Inflammatory macrophage treated with lipopolysaccharide for 4 hours (primary cell): ENCODE measurements at places on chromosomes 5 and 9.

- no peak for DNase-seq
Observed at GRCh38 chr5:38871058-38871605, 25.3 kb downstream of the OSMR start.

GRCh38 chr5:180787711-180788431 is 14.7 kb downstream of the MGAT1 start:
- DNase-seq, result no peak

DNA sequence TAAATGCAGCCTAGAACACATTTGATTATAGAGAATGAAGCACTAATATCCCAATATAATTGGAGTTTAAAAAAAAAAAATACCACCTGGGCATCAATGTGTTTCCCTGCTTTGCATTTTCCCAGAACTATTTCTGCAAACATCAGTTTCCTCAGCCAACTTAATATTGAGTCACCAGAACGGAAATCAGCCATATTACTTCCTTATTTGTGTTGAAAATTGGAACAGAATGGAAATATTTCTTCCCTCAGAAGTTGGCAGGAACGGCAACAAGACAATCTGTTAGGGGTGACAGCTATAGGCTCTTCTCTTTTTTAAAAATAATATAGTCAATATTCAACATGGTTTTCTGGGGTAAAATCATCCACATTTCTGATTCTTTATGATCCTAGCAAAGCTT is 4.0 kb downstream of the MFAP3 start:
- peak; percentile 73 for DNase-seq

DNA sequence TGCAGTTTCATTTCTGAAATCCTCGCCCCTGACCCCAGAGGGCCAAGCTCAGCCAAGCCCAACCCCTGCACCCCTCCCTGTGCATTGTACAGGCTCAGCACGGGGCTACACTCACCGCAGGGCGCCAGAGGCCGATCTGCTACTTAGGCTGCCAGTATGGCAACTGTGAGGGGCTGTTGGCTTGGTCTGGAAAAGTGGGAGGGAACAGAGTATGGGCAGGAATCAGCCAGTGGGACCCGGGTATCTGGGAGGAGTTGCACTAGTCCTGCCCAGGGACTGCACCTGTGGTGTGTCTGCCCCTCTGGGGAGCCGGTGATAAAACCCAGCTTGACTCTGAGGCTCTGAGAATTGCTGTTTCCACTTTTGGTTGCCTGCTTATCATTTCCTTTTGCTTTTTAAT is 167.4 kb upstream of the KIF2A start:
- DNase-seq, result no peak

GRCh38 chr5:139137697-139138096 is 60.5 kb downstream of the SIL1 start:
- DNase-seq, result peak; percentile 7

DNA sequence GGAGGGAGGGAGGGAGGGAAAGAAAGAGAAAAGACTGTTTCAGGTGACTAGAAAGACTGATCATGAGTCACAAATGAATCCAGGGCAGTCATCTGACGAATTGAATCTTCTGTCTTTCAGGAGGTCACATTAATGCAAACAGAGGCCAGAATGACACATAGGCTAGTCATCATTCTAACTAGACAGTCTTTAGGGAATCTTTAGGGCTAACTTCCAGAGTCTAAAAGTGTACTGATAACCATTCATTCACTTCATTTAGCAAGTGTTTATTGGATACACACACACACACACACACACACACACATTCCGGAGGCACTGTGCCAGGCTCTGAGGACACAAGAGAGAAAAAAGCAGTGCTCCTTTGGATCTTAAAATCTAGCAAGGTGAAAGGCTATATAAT is 156.7 kb downstream of the EBF1 start:
- DNase-seq, result peak; percentile 48
